Thymus (tissue), 14 donors: ENCODE measurements at places on chromosomes 7 and 10. TPM values are rescaled to one million over a fixed set of nuclear protein-coding genes. Genes with fewer than 3 reads are reported as not detected.

The WNT16 gene
- polyA plus RNA-seq = 0.30 TPM

The NUTM2A gene
- 2.9 TPM for polyA plus RNA-seq

The PPP1R9A gene
- 1.4 TPM for polyA plus RNA-seq

The FOXI2 gene
- 0.25 TPM for polyA plus RNA-seq
